ENCODE measurements at places on chromosomes 5 and 9.

- DNase-seq: no peak
These were observed 31.7 kb downstream of the NRG2 start for GRCh38 chr5:140011297-140011802.

DNA sequence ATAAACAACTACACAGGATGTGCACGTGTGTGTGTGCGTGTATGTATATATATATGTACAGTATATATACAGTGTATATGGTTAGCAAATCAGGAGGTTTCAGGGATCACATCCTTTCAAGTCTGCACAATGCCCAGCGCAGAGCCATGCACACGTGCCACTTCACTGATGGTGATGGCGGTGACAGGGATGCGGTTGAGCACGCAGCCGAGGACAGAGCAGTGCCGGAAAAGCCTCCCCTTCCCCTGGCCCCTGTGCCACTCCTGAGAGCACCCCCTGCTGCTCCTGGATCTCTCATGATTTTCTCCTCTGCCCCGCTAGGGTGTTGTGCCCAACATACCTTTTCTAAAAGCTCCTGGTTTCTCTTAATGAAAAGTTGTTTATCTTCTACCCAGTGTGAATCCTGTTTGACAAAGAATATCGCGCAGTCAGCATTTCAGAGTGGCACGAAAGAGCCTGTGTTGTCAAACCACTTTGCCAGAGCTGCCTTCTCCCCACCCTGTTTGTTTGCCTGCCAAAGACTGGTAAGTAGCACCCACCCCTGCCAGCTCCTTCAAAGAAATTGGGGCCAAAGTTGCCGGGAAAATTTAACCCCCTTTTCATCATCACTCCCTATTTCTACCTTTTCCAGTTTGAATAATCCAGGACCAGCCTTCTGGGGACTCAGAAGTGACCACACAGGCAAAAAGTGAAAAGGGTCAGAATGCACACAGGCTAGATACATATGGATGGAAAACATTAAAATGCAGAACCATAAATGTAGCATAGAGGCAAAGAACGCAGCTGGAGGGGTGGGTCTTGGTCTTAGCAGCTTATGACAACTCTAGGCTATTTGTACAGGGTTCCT lies 126.2 kb upstream of the DPYSL3 start:
- DNase-seq: no peak

DNA sequence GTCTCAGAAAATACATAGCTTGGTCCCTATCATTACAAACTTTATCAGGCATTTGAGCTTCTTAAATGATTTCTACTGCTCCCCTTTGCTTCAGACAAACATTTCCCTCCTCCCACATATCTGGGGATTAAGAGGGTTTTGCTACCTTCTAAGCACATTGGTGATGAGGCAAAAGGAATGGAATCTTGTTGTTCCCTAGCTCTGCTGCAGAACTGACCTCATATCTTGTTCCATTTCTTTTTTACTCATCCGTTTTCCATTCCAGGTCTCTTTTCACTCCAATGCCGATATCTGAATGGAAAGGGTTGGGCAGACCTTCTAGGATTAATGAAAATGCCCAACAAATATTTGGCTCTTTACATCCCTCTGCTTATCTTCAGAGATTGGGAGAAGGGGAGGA lies 444.6 kb downstream of the ZNF608 start:
- DNase-seq: no peak

DNA sequence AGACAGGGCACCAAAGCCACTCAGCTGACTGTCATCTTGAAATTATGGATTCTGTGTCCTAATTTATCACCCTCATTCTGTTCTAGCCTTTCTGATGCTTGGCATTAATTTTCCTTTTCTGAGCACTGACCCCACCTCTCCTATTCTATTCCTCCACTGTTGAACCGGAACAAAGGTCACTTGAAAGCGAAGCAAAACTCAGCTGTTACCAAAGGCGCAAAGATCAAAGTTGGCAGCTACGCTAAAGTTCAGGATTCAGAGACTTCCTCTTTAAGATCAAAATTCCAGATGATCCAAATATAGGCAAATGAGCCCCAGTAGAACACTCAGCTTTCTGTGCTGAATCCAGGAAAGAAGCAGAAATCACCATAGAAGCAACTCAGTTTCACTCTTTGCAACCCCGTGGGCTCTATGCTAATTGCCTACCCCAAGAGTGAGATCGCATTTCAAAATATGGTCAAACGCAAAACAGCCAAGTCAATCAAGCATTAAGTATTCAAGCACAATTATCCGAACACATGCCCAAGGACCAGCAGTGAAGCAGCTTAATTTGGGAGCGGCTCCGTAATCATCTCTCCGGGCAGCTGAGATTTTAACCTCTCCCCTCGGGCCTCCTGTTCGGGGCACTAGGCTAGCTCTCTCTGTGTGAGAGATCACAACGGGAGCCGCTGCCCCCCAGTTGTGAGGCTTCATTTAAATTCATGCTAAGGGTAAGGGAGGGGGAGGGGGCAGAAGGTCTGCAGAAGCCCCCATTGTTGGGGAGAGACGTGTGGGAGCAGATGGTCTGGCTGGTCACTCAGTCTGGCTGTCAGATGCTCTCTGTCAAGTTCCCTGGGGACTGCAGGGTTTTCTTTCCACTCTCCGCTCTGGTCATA lies 288.6 kb downstream of the ELAVL2 start:
- DNase-seq: no peak
